ENCODE measurements at places on chromosomes 2 and 18.

- DNase-seq = peak; percentile 18
These were observed 35.5 kb upstream of the SLC35F5 start for GRCh38 chr2:113791697-113792590.

- DNase-seq = no peak
These were observed 218.5 kb downstream of the TFCP2L1 start for GRCh38 chr2:121066526-121066925.

DNA sequence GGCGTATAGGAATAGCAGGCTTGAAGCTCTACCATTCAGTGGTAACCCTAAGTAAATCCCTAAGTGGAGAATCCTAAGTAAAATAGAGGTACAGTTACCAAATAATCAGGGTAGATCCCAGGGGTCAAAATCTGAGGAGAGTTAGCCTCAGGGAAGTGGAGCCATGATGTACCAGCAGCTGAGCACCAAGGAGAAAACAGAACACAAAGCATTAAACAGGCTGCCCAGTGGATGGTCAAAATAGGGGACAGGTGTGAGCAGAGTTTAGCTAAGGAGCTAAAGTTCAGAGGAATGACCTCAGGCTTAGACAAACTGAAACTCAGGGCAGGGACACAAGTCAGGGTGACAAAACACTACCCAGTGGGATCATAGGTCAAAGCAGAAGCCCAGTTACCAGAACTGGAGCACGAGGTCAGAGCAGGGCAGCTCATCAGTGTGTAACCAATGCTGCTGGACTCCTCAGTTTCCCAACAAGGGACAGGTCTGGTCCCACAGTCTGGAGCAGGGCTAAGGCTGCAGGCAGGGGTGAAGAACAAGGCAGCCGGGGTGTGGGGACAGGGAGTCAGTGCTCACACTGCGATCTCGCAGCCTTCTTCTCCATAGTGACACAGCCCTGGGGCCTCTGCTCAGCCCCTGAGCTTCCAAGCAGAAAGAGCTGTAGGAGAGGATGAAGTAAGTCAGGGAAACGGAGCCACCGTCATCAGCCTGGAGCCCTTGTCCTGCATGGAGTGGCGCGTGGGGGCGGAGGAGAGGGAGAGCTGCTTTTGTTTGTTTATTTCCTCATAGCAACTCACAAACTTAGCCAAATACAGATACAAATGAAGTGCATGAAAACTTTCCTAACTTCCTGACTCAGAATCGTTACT is 264.0 kb downstream of the MREG start:
- DNase-seq = no peak

- no peak for DNase-seq
These were observed 73.9 kb downstream of the MARCO start for GRCh38 chr2:119015845-119016244.

DNA sequence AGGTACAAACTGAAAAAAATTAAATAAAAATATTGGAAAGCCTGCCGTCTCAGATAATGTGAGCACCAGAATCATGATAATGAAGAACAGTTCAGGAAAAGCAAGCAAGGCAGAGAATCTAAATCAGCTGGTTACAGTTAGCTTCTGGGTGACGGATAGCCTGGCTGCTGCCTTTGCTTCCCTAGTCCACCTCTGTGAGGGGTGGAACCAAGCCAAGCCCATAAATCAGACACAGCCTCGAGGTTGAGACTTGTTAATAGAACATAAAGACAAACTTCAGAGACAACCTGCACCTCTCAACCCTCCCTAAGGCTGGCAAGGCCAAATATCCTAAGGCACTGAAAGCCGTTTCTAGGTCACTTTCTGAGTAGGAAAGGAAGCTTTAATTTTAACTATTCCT is 334.7 kb upstream of the SLC39A10 start:
- no peak for DNase-seq

DNA sequence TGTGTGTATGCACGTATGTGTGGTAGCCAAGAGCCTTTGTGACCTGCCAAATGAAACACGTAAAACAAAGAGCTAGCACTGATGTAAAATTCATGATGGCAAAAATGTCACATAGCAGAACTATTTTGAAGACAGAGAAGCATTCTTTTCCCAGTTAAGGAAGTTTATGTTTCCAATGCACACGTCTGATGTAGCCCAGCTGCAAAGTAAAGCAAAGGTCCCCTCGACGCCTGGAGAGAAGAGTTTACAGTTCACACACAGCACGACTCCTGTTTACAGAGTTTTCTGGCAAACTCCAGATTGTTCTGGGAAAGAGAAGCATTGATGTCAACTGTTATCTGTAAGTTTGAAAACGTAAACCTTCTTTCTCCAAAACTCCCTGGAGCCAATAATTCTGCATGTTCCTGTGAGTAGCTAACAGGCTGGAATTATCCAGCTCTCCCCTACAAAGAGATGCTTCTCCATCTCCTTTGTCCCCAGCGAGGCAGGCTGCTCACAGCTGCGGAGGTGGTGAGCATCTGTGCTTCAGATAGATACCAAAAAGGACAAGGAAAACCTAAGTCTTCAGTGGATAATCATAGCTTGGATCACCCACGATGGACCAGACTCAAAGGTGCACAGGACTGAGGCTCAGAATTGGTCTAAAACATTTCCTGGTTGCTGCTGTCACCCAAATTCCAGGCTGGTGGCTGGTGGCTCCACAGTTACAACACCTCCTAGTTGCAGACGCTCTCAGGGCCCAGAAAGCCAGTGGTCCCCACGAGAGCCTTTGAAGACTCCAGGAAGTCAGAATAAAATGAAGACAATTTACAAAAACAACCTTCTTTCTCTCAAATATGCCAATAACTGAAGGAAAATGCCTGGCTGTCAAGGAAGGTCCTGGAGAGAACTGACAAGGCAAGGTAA is 87.4 kb downstream of the COL6A3 start:
- DNase-seq = no peak

GRCh38 chr2:134198006-134198634 is 55.8 kb upstream of the MGAT5 start:
- DNase-seq = no peak

DNA sequence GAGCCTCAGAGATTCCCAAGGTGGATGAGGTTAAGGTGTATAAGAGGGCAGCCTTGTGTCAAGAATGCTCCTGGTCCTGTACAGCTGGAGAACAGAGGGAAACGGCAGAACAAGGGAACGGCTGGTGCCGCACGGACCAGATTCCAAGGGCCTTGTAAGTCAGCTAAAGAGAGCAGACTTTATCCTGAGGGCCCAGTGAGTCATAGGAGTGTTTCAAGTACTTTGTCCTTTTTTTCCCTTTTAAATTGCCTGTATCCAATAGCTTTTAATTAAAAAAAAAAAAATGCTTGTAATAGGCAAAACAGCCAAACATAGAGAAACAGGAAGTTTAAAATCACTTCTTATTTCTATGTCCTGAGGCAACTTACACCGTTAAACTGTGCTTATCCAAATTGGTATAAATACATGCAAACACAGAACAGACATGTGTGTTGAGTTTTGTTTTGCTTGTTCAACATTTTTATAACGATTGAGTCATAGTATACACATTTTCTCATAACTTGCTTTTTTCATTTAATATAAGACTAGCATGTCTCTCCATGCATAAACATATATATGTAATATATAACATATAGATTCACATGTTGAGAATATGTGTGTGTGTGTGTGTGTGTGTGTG is 42.1 kb upstream of the EVA1A start:
- no peak for DNase-seq

DNA sequence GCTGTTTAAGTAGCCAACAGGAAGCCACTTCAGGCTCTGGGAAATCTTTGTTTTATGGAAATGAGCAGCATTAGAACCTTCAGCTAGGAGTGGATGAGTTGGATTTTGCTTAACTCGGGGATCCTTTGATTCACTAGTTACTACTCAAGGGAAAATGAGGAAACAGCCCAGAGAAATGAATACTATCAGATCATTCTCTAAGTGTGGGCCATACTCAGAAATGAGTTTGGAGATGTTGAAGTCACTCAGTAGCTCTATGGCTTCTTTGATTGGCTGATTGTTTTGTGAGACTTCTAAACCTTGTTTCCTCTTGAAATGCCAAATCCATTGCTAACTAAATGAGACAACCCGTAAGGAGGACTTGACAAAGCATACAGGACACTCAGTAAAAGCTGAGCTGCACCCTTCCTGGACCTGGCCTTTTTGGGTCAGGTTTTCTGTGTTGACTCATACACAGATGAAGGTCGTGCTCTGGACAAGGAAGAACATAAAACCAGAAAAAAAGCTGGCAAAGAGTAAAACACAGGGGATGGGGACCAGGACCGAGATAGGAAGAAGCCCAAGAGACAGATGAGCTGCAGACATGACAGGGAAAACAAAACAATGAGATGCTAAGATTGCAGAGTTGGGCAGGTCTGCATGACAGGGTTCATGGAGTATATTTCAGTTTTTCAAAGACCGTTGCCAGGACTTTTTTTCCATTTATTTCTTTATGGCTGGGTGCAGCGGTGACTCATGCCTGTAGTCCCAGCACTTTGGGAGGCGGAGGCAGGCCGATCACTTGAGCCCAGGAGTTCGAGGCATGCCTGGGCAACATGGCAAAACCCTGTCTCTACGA is 41.6 kb downstream of the INO80C start:
- no peak for DNase-seq

DNA sequence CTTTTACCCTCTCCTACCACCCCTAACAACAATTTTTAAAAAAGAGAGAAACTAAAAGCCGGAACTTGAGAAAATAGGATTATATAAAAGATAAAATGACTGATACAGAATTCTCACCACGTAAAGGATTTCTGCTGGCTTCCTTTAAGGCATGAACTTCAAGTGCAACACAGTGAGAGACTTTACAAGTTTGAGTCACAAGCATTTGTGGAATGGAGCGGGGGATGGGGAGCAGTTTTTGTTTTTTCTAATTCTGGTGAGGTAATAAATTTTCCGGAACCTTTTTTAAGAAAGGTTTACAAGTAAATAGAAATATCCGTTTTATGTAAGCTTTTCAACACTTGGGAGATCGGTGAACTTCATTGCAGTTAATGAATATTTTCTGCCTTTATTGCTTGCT is 1.8 kb upstream of the CDH2 start:
- DNase-seq = no peak

DNA sequence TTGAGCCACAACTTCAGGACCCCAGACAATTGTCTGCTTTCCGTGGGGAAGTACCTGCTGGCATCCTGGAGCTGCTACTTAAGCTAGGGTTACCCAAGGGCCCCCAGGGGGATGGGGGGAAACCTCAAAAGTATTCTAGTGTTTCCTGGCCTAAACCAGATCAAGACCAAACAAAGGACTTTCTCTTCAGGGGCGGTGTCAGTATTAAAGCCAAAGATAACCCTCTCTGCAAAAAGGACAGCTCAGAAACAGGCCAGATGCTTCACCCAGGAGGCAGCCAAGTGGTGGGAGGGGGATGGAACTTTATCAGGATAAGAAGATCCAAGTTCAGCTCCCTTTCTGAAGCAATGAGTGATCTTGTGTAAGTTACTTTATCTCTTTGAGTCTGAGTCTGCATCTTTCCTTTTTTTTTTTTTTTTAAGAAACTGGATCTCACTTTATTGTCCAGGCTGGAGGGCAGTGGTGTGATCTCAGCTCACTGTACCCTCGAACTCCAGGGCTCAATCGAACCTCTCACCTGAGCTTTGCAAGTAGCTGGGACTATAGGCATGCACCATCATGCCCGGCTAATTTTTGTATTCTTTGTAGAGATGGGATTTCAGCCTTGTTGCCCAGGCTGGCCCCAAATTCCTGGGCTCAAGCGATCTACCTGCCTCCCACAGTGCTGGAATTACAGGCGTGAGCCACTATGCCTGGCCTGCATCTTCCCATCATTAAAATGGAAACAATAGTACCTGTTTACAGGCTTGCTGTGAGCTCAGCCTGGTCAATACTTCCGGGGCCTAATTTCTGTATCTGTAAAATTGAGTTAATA is 151.8 kb upstream of the PTPRM start:
- DNase-seq = no peak

DNA sequence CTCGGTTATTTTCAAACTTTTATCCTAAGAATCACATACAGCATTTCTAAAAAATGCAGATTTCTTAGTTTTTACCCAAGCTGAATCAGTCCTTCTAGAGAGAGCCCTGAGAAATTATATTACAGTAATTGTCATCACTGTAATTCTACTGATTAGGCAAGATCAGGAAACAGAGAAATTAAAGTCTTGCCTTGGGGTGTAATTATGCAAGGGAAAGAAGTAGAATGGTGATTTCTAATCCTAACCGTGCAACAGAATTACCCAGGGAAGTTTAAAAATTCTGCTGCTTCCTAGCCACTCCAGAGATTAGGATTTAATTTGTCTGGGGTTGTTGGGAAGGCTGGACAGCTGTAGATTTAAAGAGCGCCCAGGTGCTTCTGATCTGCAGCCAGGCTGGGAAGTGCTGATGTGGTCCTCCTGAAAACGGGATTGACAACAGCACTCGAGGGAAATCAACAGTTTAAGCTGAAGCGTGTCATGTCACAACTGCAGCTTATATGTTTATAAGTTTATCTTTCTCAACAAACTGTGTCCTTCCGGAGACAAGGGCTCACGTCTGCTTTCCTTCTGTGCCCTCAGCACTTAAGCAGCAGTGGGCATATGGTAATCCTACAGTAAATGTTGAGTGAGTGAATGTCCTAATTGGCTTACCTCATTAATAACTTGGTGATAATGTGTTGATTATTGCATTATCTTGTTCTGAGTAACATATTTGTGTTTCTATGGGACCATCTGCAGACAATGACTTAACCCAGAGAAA is 671.9 kb upstream of the SOX11 start:
- DNase-seq = no peak

All from naive B cell (primary cell).